ENCODE measurements at places on chromosomes 1 and 21. TPM values are rescaled to one million over a fixed set of nuclear protein-coding genes. Genes with fewer than 3 reads are reported as not detected.

The ZNF670 gene
- polyA plus RNA-seq: 7.5 TPM

The BCL2L15 gene
- 0.68 TPM for polyA plus RNA-seq

The AKNAD1 gene
- not detected for polyA plus RNA-seq

The UTS2 gene
- not detected for polyA plus RNA-seq

The POMGNT1 gene
- 71.1 TPM for polyA plus RNA-seq

The C1QB gene
- 10.6 TPM for polyA plus RNA-seq

The EEIG2 gene
- 17.8 TPM for polyA plus RNA-seq

The PRKCZ gene
- 29.5 TPM for polyA plus RNA-seq

The THEMIS2 gene
- polyA plus RNA-seq: 3.0 TPM

The PIGR gene
- polyA plus RNA-seq: 1.6 TPM

The MPL gene
- 0.78 TPM for polyA plus RNA-seq

The RIMS3 gene
- 1.6 TPM for polyA plus RNA-seq

The MUTYH gene
- polyA plus RNA-seq: 28.5 TPM

The C1orf94 gene
- polyA plus RNA-seq: not detected

The RNU1-4 gene
- polyA plus RNA-seq: 1.5 TPM

The SLC1A7 gene
- polyA plus RNA-seq: 0.27 TPM
